GM12878 (cell line): ENCODE measurements at places on chromosomes 2 and 18.
A peak's percentile ranks its signal among the peaks of the same experiment; 100 is the strongest.

DNA sequence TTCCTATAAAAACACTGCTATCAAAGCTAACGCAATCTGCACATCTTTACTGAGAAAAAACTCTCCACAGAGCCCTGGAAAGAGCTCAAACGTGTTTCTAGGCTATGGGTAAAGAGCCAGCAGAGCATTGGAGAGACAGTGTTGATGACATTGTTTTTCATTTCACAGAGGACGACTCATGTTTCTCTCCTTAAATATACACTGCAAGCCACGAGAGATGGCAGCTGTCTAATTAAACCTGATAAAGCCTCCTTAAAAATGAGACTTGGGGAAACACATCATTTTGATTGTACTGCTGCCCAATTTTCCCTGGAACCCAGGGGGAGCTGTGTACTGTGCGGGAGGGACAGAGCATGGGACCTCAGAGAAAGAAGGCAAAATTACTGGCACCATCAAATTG lies 294.3 kb upstream of the SETBP1 start:
- no peak for DNase-seq

GRCh38 chr2:10331027-10331701 lies 28.5 kb downstream of the HPCAL1 start:
- DNase-seq: peak; percentile 40

GRCh38 chr2:56217106-56217505 lies 33.3 kb downstream of the CCDC85A start:
- DNase-seq: no peak

- no peak for DNase-seq
Measured at GRCh38 chr2:106124905-106125549, 69.1 kb downstream of the UXS1 start.

DNA sequence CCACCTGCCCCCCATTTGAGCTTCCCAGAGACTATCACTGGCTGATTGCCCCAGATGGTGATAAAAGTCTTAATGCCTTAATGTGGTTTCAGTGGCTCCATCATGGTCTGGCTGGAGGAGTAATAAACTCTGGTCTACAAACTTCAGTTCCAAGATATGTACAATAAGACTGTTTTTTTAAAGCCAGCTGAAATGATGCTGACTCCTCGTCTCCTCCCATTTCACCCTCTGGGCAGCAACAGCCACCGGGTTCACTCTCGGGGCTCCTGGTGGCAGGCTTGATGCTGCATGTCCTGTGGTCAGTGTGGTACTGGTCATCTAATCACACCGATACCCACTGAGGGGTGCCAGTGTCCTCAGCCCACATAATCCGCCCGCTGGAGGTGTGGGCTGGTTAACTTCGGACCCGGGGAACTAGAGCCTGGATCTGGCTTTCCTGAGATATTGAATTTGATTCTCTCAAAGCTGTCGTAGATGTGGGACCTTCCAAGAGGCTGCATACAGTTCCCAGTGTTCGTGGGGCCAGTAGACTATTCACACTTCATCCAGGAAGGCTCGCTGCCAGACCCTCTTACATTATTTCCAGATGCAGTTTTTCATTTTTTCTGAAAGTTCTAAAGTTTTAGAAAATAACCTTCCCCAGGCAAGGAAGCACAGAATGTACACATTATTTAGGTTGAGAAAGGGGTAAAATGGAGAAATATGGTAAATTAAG lies 95.3 kb downstream of the GALR1 start:
- no peak for DNase-seq

DNA sequence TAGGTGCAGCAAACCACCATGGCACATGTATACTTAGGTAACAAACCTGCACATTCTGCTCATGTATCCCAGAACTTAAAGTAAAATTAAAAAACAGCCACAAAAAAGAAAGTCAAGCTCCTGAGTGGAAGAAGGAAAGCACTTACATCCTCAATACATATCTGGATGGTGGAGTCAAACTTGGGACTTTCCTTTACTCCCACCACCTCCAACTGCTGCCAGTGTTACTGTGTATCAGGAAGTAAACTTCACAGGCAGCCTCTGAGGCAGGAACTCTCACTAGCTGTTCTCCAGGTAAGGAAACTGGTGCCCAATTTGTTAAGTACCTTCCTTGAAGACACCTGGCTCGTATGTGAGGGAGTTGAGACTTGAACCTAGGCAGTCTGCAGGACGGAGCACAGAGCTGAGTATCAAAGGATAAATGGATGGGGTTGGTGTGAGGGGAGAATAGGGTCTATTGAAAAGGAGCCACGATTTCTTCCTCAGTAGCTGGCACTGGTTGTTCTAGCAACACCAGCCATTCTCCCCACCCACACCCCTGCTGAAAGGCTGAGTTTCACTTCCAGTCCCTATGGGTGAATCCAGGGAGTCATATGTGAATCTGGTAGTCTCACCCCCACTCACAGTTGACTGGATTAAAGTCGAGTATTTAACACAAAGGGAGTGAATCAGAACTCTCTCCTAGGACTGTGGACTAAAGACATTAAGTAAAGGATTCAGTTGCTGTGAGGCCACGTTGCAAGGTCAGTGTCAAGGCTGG lies 50.0 kb upstream of the GPR39 start:
- DNase-seq: no peak

GRCh38 chr2:24785671-24786321 lies 7.4 kb downstream of the PTRHD1 start:
- DNase-seq: peak; percentile 27

GRCh38 chr2:117065912-117066311 lies 748.6 kb upstream of the DDX18 start:
- DNase-seq: no peak

DNA sequence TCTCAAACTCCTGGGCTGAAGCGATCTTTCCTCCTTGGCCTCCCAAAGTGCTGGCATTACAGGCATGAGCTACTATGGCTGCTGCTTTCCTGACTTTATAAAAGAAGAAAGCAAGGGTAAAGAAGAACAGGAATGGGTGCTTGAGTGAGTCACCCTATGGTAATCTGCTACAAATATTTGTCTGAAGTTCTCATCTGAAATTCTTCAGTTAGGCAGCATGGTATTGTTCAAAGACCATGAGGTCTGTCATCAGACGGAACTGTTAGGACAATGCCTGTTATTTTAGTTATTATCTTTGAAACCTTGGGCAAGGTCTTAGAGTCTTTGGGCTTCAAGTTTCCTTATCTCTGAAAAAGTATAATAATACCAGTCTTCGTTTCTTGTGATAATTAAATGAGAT lies 695.8 kb downstream of the RNF144A start:
- no peak for DNase-seq

DNA sequence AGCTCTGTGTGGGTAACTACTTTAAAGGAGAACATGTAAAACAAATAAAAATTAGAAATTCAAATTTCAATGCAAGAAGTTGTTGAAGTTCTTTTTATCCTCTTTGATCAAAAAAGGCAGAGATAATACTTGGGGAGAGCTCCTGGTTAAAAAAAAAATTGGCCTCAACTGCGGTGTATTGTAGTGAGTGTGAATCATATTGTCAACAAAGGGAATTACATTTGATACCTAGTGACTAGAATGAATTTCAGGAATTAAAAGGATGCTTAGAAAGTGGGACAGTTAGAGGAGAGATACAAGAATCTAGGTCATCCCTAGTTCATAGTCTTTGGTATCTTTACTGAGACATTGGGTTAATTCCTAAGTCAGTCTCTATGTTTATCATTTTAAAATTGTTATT lies 473.0 kb downstream of the CCDC85A start:
- no peak for DNase-seq

GRCh38 chr2:222054813-222055212 lies 244.0 kb downstream of the PAX3 start:
- no peak for DNase-seq

GRCh38 chr2:204551512-204551863 lies 6.2 kb downstream of the PARD3B start:
- no peak for DNase-seq

DNA sequence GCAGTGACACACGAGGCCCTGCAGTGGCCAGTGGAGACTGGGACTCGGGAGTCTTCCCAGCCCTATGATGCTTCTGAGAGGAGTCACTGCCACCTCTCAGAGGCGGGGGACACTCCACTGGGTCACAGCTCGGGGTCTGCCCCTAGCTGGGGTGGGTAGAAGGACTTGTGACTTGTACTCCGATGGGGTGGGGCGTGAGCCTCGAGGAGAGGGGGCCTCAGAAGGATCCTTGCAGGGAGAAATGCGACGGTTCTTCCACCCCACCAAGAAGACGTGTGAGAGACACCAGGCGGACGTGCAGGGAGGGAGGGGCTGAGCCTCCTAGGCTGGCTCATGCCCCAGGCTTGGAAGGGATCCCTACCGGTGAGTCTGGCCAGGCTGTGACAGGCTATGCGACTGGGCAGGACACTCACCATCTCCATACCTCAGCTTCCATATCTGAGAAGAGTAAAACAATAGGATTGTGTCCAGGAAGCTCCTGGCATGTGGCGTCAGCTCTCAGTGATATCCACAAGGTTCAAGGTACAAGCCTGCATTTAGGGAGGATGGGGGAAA lies 11.1 kb upstream of the OTOS start:
- no peak for DNase-seq

- DNase-seq: peak; percentile 30
Measured at GRCh38 chr18:11154368-11154989, 5.1 kb upstream of the PIEZO2 start.

- DNase-seq: no peak
Measured at GRCh38 chr18:44568986-44569385, 111.7 kb upstream of the SETBP1 start.

- DNase-seq: no peak
Measured at GRCh38 chr2:119053700-119054436, 104.7 kb downstream of the C1QL2 start.

- DNase-seq: peak; percentile 11
Measured at GRCh38 chr18:56869189-56869777, 218.1 kb downstream of the WDR7 start.

DNA sequence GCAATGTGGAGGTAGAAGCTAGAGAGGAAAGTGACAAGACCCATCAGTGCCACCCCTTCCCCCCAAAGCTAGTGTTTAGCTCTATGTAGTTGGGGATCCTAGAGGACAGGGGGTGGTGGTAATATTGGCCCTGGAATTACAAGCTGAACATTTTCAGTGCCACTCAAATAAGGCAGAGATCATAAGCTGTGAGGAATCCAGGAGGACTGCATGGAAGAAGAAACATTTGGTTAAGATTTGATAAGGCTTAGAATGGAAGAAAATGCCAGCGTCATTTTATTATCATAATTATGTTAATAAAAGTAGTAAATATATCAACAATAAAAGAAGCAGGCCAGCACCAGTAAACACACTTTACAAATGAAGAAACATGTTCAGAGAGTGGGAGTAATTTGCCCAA lies 33.7 kb downstream of the KCNK3 start:
- no peak for DNase-seq

DNA sequence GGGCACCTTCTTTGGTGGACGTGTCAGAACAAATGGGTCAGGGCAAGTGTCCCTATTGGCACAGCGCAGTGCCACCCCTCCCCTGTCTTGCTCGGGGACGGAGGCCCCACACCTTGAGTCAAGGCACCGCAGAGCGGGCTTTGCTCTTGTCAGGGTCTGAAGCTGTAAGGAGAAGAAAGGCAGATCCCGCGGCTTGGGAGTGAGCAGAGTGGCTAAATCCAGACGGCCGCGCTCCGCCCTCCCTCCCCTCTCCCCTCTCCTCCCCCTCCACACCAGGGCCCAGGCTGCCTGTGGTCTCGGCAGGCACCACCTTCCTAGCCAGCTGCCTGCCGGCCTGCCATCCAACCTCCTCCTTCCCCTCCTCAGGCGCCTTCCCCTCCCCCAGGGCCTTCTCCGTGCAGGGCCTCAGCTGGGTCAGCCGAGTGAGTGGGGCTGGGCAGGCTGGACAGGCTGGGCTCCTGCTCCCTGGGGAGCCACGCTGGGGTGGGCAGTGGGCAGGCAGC lies 25.8 kb downstream of the SPEG start:
- DNase-seq: no peak

DNA sequence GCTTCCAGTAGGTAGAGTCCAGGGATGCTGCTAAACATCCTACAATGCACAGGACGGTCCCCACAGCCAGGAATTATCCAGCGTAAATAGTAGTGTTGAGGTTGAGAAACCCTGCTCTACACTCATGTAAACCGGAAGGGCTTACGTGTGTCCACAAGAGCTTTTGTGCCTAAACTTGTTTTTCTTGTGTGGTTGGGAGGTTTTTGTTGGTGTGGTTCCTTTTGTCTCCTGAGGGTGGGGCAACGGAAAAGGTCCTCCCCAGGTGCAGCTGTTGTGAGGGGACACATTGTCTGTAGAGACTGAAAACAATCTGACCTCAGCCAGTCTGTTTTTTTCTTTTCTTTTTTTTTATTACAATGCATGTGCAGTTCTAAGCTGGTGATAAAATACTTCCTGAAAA lies 72.7 kb upstream of the MGAT5 start:
- peak; percentile 49 for DNase-seq
